A549 treated with ZK216348 at 1 μM for 4 hours (cell line): ENCODE measurements at places on chromosomes 5 and 9. TPM values are rescaled to one million over a fixed set of nuclear protein-coding genes. Genes with fewer than 3 reads are reported as not detected.

The ADAMTS13 gene
- 0.17 to 0.69 TPM (median 0.51 TPM) in 5 replicates for total RNA-seq

The PKD2L2 gene
- total RNA-seq = not detected in 5 replicates

The MYOT gene
- not detected in 5 replicates for total RNA-seq

The TAF11L10 gene
- not detected in 5 replicates for total RNA-seq

The PDGFRB gene
- 0.13 to 1.0 TPM (median 0.47 TPM) in 5 replicates for total RNA-seq

The FCN2 gene
- total RNA-seq = not detected in 5 replicates

The UBAC1 gene
- total RNA-seq = 23.2 to 41.0 TPM (median 35.2 TPM) in 5 replicates

The ANKRD18A gene
- 8.2 to 12.4 TPM (median 10.0 TPM) in 5 replicates for total RNA-seq

The RECK gene
- total RNA-seq = 3.7 to 6.9 TPM (median 6.4 TPM) in 5 replicates

The LHX2 gene
- 2.9 to 5.0 TPM (median 4.5 TPM) in 5 replicates for total RNA-seq

The PCDH1 gene
- 1.6 to 4.8 TPM (median 3.1 TPM) in 5 replicates for total RNA-seq

The CCDC180 gene
- 0.26 to 1.1 TPM (median 0.81 TPM) in 5 replicates for total RNA-seq

The ARL15 gene
- 3.5 to 5.0 TPM (median 4.2 TPM) in 5 replicates for total RNA-seq

The TCF7 gene
- total RNA-seq = 10.0 to 14.9 TPM (median 13.3 TPM) in 5 replicates

The FXN gene
- 24.4 to 30.0 TPM (median 27.1 TPM) in 5 replicates for total RNA-seq

The TAF11L5 gene
- total RNA-seq = not detected in 5 replicates

The FBLL1 gene
- 0.09 to 0.36 TPM in 2 of 5 replicates, not detected in the others for total RNA-seq

The CCDC192 gene
- total RNA-seq = not detected in 5 replicates

The ASB6 gene
- total RNA-seq = 16.9 to 26.8 TPM (median 25.8 TPM) in 5 replicates

The SLC6A19 gene
- total RNA-seq = 0.06 to 0.12 TPM (median 0.07 TPM) in 4 of 5 replicates, not detected in the other

The ASTN2 gene
- 2.9 to 6.5 TPM (median 4.8 TPM) in 5 replicates for total RNA-seq

The SPINK4 gene
- total RNA-seq = not detected in 5 replicates

The FGFR4 gene
- 10.3 to 26.0 TPM (median 25.5 TPM) in 5 replicates for total RNA-seq

The GKAP1 gene
- total RNA-seq = 4.0 to 7.5 TPM (median 5.8 TPM) in 5 replicates

The NSG2 gene
- total RNA-seq = not detected in 5 replicates

The IL3 gene
- not detected in 5 replicates for total RNA-seq

The CHD1 gene
- 22.5 to 46.4 TPM (median 26.7 TPM) in 5 replicates for total RNA-seq

The STC2 gene
- total RNA-seq = 43.1 to 66.8 TPM (median 48.5 TPM) in 5 replicates

The TRPM6 gene
- total RNA-seq = 1.4 to 1.9 TPM (median 1.6 TPM) in 5 replicates

The CSF1R gene
- 0.06 to 0.33 TPM (median 0.15 TPM) in 4 of 5 replicates, not detected in the other for total RNA-seq

The PCDHAC1 gene
- 1.8 to 2.7 TPM (median 2.0 TPM) in 5 replicates for total RNA-seq

The TAF1L gene
- total RNA-seq = 0.02 TPM in 1 of 5 replicates, not detected in the others

The SLCO6A1 gene
- not detected in 5 replicates for total RNA-seq

The GGTA1 gene
- not detected in 5 replicates for total RNA-seq
